ENCODE measurements at places on chromosomes 16 and 17.
A peak's percentile ranks its signal among the peaks of the same experiment; 100 is the strongest.

DNA sequence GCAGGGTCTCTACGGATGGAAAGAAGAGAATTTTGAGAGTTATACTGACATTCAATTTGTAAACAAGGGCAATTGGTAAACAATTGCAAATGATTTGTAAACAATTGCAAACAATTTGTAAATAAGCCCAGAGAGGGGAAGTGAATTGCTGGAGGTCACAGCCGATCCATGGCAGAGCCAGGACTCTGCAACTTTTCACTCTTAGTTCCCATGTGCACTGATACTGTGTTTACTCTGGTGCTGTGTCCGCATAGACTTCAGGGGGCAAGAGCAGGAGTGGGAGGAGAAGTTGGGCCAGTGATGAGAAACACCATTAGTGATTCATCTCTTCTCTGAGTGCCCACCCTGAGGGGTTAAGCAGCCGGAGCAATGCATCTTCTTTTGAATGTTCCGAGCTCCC is 14.0 kb downstream of the SCNN1G start:
- DNase-seq, result no peak

DNA sequence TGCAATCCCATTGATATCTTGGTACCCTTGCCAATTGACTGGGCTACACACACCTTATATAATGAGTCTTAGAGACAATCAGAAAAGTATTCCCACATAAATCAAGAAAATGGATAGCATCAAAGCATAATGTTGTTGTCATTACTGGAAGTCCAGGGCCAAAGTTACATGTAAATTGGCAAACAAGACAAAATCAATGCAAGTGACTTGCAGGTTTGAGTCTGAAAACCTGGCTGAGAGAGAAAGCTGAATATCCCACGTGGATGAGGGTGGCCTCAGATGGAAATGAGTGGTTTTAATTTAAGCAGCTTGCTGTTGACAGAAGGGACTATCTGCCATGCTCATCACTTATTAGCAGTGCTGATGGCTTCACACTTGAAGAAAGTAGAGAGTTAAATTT is 324.0 kb upstream of the MON1B start:
- no peak for DNase-seq

- no peak for DNase-seq
Observed at GRCh38 chr16:68884861-68885720, 41.8 kb downstream of the TANGO6 start.

GRCh38 chr17:80793851-80794267 is 197.8 kb upstream of the CHMP6 start:
- DNase-seq, result no peak

DNA sequence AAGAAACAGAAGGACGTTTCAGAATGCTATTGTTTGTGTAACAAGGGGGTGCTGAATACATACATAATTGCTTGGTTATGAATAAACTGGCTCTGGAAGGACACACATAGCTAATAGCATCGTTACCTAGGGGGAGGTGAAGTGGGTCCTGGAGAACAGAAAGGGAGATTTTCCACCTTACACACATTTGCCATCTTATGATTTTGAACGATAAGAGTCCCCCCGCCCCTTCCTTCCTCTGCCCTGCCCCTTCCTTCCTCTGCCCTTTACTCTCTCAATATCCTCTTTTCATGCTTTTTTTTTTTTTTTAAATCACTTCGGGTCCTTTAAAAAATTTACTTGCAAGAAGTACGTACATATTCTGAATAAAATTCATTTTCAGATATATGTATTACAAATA is 902 bp upstream of the DHRS7B start:
- DNase-seq, result no peak

DNA sequence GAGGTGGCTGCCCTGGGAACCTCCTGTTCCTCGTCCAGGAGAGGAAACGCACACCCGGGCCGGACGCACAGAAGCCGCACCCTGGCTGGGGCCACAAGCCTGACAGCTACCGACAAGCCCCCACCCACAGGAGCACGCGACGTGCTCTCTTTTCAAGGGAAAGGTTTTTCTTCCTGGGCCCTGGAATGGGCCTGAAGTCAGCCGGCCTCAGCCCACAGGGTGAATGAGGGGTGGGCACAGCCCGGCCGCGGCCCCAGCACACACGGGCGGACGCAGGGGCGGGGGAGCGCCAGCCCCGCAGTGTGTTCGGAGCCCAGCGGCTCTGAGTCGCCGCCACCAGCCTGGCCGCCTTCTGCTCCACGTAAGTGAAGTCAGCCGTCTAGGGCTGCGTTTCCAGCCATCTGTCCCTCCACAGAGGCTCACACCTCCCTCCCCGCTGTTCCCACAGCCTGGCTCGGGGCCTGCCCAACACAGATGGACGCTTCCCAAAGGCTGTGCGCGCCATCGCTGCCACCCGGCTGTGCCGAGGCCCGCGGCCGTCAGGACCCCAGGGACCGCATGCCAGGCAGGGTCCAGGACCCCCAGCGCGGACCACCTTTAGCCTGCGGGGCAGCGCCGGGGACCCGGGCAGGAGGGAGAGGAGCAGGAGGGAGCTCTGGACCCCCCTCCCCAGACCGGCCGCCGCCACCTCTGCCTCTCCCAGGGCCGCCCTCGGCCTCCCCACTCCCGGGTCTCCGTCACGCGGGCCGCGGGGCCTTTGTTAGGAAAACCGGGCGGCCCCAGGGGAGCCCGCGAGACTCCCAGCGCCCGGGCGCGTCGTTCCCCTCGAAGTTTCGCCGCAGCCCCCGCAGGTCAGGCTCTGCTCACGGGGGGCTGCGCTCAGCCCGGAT is 36.8 kb downstream of the CBFA2T3 start:
- DNase-seq, result no peak

GRCh38 chr17:9700754-9701476 is 55.6 kb downstream of the USP43 start:
- DNase-seq, result no peak

- peak; percentile 74 for DNase-seq
Observed at GRCh38 chr17:68704871-68705713, 103.9 kb upstream of the FAM20A start.

GRCh38 chr16:11794447-11794846 is 2.6 kb downstream of the ZC3H7A start:
- DNase-seq, result no peak

DNA sequence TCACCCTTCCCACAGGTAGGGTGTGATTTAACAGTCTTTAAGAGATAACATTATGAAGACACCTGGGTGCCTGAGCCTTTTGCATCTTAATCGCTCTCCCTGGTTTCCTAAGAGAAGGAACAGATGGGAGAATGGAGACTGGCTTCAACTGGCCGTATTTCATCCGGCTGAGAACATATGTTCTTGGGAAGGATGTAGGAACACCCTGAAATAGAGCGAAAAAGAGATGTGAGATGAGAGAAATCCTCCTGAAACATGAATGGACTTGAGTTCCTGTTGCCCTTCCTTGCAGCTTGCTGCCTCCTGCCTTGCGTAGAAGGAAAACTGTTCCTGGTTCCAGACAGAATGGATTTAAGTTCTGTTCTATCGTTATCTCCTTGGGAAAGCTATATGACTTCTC is 385.4 kb upstream of the RBFOX1 start:
- DNase-seq, result no peak

DNA sequence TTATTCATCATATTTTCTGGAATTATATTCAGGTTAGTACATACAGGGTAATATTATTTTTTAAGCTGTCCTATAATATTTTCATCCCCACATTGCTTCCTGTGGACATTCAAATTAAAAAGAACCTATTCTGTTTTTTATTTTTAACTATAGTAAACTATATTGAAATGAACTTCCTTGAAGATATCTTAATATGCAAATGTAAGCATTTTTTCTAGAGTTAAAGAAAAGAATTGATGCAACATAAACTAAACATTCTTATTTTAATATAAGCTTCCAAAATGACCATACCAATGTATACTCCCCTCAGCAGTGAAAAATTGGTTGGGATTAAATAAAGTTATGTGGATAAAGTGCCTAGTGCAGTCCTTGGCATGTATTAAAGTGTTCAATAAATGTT is 416.6 kb downstream of the KIF2B start:
- no peak for DNase-seq

GRCh38 chr17:12457493-12457892 is 208.2 kb upstream of the MYOCD start:
- DNase-seq, result no peak

DNA sequence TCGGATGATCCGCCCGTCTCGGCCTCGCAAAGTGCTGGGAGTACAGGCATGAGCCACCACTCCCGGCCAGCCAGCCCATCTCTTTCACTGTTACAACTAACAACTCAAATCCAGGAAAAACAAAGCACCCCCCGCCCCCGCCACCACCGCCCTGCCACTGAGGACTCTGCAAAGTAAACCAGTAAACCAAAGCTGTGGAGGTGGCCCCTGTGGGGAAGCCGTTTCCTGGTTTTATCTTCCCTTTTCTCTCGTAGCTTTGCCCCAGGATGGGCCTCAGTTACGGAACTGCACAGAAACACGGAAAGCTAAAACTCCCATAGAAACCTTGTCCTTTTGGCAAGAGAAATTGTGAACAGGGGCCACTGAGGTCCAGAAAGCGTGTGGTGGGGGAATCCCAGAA is 17.5 kb downstream of the CHMP6 start:
- no peak for DNase-seq

- DNase-seq, result no peak
Observed at GRCh38 chr17:17422641-17423040, 54.2 kb upstream of the MED9 start.

DNA sequence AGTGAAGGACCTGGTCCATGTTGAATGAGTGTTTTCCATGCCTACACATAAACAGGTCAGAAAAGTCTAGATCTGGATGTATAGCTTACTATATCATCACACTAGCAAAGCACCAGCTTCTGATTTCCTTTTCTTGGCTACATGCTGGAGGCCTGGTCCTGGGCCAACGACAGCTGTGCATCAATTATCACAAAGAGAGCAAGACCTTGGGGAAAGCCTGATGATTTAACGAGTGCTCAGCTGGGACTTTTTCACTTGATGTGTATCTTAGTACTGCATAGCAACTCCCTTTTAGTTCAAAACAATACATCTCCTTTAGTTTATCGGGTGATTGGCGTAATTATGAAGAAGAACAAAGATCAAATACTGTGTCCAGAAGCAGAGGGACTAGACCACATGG is 358.2 kb downstream of the KIF2B start:
- DNase-seq, result no peak

DNA sequence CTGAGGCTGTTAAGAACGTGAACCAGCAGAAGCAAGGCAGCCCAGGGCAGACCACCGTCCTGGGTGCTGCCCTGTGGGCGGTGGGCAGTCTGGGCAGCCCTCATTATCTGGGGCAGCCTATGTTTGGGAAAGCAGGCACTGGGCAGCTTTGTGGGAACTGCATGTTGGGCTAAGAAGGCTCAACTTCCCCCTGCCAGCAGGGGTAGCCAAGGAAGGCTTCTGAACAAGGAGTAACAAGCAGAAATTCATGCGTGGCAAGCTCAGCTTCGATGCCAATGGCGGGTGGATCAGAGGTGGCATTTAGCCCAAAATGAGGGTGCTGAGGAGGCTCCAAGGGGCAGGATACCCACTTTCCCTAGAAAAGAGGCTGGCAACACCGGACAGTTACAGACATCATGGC is 42.7 kb upstream of the METRNL start:
- no peak for DNase-seq

- no peak for DNase-seq
Observed at GRCh38 chr17:77439189-77440018, 298.6 kb downstream of the SEC14L1 start.

DNA sequence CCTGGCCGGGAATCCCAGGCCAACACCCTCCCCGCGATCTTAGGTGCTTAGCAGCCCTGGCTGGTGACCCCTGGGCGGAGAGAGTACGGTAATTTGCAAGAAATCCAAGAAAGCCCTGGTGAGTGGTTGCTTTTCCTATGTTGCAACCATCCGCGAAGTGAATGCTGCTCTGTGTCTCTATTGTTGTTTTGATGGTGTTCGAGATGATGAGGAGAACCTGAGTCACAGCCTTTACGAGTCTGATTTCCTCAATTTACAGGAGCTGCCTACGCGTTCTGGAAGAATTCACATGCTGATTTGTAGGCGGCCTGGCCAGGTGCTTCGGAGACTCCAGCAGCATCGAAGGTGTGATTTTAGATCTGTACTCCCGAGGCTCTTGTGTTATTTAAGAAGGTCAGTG is 63.3 kb downstream of the TMEM235 start:
- no peak for DNase-seq

- DNase-seq, result no peak
Observed at GRCh38 chr16:56709443-56710040, 20.4 kb upstream of the NUP93 start.

- no peak for DNase-seq
Observed at GRCh38 chr16:4904942-4905615, 31.9 kb downstream of the PPL start.
